Stimulated activated CD4-positive, alpha-beta T cell treated with anti-CD3 and anti-CD28 coated beads, Interleukin-4, amount 100 ng/mL, for 24 hours (primary cell): ENCODE measurements at places on chromosomes 1 and 21.

DNA sequence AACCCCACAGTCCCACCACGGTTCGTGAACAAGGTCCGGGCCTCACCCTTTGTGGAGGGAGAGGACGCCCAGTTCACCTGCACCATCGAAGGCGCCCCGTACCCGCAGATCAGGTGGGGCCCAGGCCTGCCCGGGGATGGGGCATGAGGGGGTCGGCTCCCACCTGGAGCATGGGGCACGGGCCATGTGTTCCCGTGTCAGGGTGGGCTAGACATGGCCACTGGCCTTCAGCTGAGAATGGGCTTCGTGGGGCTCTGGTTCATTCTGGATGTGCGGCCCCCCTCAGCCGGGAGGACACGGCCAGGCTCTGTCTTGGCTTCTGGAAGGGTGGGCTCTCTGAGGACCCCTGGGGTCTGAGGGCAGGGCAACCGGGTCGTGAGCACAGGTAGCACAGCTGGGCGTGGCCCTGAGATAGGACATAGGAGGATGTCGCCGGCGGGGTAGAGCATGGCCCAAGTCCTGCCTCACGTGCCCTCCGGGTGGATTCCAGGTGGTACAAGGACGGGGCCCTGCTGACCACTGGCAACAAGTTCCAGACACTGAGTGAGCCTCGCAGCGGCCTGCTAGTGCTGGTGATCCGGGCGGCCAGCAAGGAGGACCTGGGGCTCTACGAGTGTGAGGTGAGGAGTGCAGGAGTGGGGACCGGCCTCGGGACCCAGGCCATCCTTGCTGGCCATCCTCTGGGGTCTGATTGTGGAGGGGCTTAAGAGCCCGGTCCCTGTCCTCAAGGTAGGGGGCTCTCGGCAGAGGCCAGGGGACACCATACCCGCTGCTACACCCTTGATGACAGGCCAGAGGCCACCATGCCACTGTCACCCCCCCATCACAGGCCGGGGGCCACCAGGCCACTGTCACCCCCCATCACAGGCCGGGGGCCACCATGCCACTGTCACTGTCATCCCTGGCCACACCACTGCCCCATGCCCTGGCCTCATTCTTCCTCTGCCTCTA, 55.5 kb downstream of the TRIM11 start:
- no peak for DNase-seq

- no peak for DNase-seq
Observed at GRCh38 chr21:46515109-46515508, 56.4 kb downstream of the DIP2A start.

GRCh38 chr1:15816674-15817073, 9.2 kb upstream of the UQCRHL start:
- DNase-seq = no peak

DNA sequence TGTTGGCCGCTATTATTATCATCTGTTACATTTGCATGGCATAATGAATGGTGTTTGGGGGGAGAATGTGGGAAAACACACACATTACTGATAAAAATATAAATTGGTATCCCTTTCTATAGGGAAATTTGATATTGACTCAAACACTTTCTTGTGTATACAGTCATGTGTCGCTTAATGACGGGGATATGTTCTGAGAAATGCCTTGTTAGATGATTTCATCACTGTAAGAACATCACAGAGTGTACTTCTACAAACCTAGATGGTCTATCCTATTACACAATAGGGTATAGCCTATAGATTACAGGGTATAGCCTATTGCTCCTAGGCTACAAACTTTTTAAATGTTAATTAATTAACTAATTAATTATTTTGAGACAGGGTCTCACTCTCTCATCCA, 67.2 kb upstream of the B3GALNT2 start:
- DNase-seq = no peak

- DNase-seq = no peak
Observed at GRCh38 chr1:230424391-230425251, 1.5 kb downstream of the PGBD5 start.

DNA sequence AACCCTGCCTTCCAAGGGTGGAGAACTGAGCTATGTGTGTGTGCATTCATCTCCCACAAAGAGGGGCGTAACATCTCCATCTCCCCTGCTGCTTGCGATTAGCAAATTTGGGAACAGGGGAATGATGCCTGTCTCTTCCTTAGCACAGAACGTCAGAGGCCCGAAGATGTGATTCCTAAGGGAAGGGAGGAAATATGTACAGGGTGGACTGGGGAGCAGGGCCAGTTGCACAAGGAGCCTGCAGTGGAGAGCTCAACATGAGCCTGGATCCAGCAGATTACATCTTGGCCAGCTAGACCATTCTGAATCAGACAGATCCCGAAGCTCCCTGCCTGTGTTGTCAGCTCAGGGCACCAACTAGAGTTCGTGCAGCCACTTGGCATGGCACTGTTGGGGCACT, 118.1 kb downstream of the NGF start:
- no peak for DNase-seq

- DNase-seq = no peak
Observed at GRCh38 chr1:154490317-154490716, 11.7 kb upstream of the TDRD10 start.

GRCh38 chr1:19979494-19979977, at the start of gene PLA2G2A:
Gene PLA2G2A, minus strand, starts transcription at chr1:19979618. Its CDS starts 845 bp downstream, at chr1:19978773.
- DNase-seq = no peak

DNA sequence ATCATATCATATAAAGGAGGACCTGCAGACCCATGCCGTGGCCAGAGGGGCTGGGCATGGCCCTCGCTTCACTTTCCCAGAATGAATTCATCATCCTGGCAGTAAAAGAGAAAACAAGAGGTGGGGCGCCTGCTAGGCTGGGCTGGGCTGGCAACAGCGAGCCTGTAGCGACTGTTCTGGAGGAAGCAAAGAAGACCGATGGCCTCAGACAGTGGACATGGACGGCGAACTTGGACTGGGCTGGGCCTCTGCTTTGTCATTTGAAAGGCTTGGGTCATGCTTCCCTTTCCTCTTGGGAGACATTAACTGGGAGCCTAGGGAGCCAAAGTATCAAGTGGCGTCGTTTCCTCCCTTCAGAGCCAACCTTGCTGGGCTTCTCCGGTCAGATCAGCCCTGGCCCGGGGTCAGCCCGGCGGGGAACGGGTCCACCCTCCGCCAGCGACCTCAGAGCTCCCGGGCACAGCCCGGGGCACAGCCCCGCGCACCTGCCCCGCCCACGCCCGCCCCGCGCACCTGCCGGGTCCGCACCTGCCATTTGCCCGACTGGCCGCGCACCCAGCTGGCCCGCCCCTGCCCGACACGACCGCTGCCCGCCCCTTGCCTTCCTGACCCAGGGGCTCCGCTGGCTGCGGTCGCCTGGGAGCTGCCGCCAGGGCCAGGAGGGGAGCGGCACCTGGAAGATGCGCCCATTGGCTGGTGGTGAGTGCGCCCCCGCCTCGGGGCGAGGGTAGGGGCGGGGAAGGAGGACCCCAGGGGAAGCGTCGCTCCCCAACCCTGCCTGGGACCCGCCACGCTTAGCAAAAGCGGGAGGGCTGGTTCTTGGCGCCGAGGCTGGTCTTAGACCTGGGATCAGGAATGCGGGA, at the start of gene FAM3B:
FAM3B (plus strand) TSS at position 602 of the 863 bp plus-strand sequence; CDS start at position 681, 79 bp downstream.
- DNase-seq = no peak

GRCh38 chr1:36383240-36383639, 2.5 kb downstream of the STK40 start:
- DNase-seq = no peak

- no peak for DNase-seq
Observed at GRCh38 chr1:116855191-116855619, 54.5 kb upstream of the PTGFRN start.

DNA sequence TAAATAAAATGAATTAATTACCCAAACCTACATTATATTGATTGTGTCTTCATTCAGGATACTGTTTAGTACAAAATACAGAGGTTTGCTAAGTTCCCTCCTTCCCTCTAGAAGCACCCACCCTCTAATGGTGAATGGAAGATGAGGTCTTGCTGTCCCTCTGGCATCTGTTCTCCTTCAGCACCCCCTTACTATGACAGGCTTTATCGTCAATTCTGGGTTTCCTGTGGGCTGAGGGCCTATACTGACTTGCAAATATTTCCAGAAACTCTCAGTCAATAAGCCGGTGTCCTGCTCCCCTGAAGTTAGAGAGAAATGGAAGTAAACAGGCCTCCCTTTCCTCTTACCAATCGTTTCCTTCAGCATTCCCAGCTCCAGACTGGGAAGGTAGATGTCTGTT, 13.2 kb downstream of the LAX1 start:
- no peak for DNase-seq

- DNase-seq = no peak
Observed at GRCh38 chr1:218664385-218665170, 319.4 kb downstream of the TGFB2 start.

DNA sequence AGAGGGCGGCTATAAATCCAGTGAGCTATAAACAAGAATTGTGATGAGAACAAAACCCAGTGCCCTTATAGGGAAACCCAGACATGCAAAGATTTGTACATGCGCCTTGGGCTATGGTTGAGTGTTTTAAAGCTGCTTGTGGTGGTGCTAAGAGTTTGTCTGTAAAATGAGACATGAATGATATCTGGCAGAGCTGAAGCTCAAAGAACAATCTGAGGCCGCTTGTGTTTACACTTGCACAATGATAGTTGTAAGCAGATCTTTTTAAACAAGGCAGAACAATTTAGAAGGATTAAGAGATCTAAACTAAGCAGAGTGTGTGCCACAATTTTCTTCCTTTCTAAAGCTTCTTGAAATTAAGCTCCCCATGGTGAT, 80.4 kb upstream of the ADAMTS5 start:
- no peak for DNase-seq

DNA sequence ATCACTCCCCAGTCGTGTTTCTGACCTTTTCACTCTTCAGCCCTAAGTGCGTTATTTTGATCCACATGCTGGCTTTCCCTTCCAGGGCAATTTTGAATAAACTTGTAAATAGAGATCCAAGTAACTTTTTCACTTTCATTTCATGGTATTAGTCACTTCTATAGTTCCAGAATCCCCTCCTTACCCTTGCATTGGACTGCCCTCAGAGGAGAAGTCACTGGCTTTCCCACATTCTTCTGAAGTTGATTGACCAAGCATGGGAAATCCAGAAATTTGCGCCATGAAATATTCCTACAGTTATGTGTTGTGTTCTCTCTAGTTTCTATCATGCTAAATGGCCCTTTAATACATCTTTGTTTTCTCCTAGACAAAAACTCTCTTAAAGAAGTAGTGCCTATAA, 177.3 kb upstream of the GORAB start:
- DNase-seq = no peak

- DNase-seq = no peak
Observed at GRCh38 chr1:41894101-41894807, 24.5 kb downstream of the HIVEP3 start.
